ENCODE measurements at places on chromosomes 1 and 21.

DNA sequence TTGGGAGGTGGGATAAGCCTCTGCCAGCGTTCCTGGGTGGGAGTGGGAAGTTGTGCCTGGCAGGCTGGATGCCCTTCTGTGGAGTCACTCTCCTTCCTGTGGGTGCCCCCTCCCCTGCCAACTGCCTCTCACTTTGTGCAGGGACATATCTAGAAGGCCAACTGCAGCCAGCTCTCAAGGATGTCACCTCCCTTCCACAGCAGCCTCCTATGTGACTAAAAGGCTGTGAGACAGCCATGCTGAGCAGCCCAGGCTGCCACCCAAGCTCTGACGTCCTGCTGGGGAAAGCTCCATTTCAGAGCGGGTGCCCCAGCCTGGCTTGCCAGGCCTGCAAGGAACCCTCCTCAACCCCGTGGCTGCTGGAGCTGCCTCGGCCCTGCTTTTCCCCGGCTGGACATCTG, 19.6 kb upstream of the SLC26A9 start:
- no peak for DNase-seq

DNA sequence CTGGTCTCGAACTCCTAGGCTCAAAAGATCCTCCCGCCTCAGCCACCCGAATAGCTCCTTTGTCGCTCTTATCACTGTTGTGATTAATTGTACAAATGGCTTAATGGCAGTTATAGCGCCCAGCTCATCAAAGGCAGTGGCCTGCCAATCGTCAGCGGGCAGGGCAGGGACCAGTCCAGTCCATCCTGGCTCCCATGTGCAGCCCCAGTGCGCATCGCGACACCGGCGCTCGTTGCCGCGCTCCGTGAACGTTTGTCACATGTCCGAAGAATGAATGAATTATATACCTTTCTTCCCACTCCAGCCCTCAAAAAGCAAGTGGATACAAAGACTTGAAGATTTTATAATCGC, 18.4 kb downstream of the MTX1 start:
- DNase-seq: no peak

DNA sequence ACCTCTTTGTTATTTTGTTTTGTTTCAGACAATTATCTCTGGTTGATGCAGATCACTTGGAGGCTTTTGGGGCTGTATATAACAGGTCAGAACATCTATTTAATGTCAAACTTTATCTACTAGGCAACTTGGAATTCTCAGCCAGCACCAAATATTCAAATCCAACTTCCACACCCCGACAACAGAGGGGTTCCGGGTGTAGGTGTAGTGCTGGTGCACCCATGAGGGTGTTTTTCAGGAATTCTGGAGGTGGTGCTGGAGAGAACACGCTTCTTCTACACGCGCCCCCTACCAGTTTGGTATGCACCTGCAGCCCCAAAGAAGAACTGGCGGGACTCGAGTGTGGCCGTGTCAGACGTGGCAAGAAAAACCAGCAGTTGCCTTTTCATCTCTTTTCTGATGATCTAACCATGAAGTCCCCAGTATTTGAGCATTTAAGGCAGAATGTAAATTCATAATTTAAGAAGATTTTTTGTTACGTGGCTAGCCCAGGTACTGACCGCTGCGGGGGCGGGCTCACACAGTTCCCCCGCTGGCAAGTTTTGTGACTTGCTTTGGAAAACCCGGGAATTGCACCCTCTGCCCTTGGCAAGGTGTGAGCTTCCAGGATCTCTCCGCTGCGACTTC, 462 bp upstream of the TLCD4 start:
- DNase-seq: peak; percentile 14

DNA sequence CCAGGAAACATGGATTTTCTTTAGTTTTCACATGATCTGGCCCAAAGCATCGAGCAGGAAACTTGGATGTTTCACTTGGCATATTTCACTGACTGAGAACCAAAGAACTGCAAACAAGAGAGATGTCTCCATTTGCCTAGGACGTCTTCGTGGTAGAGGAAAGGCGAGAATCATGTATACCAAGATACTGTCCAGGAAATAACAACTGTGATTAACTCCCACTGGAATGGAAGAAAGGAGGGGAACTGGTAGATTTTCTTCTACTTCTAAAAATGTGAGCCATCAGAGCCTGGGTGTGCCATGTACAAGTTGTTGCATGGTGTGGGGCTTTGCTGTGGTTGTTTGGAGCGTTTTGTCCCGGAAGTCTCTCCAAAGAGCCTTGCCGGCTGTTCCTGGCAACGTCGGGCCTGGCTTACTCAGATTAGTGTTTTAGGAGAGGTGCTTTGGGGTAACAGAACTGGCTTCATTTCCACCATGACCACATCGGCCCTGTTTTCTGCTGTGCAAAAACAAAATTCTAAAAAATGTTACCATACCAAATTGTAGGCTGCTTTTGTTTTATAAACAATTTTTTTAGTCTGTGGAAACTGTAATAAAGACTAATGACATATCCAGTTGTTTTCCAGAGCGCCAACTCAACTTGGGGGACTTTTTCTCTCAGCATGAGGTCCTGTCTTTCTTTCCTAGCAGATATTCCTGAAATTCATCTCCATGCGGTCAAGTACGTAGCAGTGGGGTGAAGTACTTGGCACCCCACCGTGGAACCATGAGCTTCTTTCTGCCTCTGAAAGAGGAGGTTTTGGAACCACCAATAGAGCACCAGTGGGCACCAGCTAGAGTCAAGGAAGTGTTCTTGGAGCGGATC, 118.3 kb downstream of the TM2D1 start:
- DNase-seq: no peak

GRCh38 chr1:53410100-53410541, 49.1 kb upstream of the DMRTB1 start:
- DNase-seq: peak; percentile 91

GRCh38 chr1:208917723-208918122, 665.8 kb upstream of the CAMK1G start:
- no peak for DNase-seq

GRCh38 chr21:37564924-37565529, 198.5 kb downstream of the DYRK1A start:
- DNase-seq: peak; percentile 14

DNA sequence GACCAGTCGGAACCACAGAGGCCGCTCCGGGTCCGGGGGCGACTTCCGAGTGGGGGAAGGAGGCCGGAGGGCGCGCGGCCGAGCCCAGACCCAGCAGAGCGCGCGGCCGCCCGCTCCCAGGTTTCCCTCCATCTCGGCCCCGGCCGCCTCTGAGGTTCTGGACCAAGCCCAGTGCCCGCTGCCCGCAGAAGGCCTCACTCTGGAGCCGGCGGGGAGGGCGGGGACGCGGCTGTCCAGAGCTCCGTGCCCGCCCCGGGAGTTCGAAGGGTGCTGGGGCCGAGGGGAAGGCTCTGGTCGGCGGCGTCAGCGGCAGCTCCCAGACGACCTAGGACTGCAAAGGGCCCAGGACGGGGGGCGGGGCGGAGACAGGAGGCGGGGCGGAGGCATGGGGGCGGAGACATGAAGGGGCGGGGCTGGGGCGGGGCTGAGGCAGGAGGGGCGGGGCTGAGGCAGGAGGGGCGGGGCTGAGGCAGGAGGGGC, 48.0 kb upstream of the SLC19A1 start:
- DNase-seq: peak; percentile 56

GRCh38 chr1:30535595-30536325, 187.6 kb downstream of the MATN1 start:
- peak; percentile 37 for DNase-seq

- DNase-seq: no peak
Observed at GRCh38 chr1:33527934-33528333, 55.5 kb downstream of the ZSCAN20 start.

DNA sequence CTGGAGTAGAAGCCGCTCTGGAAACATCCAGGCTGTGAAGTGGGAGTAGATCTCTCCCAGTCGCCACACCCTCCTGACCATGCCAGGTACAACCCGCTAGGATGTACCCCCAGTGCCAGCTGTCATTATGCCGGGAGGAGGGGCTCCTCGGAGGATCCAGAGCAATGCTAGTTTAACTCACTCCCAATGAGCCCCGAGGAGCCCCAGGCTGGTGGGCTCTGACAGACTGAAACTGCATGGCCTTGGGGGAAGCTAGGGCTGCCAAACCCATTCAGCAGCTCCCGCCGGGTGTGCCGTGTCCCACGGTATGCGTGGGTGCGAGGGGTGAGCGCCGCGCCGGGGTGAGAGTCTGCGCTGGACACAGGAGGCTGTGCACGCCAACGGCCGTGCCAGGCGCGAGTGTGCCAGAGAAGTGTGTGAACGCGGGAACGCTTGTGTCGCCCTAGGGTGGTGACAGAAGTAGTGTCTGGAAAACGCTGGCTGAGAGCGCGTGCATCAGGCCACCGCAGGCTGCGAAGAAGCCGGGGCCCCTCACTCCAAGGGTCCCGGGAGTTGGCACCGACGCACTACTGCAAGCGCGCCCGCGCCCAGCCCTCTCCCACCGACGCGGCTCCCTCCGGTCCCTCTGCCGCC, 177.1 kb upstream of the EDN2 start:
- no peak for DNase-seq

- no peak for DNase-seq
Observed at GRCh38 chr1:176559474-176559873, 96.5 kb downstream of the PAPPA2 start.

DNA sequence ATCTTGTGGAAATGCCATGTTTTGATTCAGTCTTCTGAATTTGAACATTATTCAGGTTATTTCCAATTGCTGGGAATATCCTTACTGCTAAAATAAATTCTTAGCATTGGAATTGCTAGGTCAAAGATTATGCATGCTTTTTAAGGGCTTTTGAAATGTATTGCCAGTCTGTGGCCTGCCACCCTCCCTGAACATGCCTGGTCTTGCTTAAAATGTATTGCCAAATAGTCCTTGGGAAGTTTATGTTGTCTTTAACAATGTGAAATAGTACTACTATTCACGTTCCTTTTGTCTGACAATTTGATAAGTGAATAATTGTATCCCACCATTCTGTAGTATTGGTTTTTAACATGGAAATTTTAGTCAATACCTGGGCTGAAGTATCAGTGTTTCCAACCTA, 13.6 kb downstream of the TARDBP start:
- no peak for DNase-seq

- peak; percentile 60 for DNase-seq
Observed at GRCh38 chr1:13764588-13765332, 64.8 kb downstream of the PRDM2 start.

GRCh38 chr21:31260790-31261189, 83.3 kb downstream of the TIAM1 start:
- DNase-seq: no peak

GRCh38 chr1:32816676-32817158, 441 bp downstream of the YARS1 start:
- DNase-seq: peak; percentile 24

Data from CD8-positive, alpha-beta T cell (primary cell).